ENCODE measurements at places on chromosomes 7 and 10.
A peak's percentile ranks its signal among the peaks of the same experiment; 100 is the strongest.

GRCh38 chr7:39413636-39414223 is 152.5 kb upstream of the YAE1 start:
- no peak for DNase-seq

DNA sequence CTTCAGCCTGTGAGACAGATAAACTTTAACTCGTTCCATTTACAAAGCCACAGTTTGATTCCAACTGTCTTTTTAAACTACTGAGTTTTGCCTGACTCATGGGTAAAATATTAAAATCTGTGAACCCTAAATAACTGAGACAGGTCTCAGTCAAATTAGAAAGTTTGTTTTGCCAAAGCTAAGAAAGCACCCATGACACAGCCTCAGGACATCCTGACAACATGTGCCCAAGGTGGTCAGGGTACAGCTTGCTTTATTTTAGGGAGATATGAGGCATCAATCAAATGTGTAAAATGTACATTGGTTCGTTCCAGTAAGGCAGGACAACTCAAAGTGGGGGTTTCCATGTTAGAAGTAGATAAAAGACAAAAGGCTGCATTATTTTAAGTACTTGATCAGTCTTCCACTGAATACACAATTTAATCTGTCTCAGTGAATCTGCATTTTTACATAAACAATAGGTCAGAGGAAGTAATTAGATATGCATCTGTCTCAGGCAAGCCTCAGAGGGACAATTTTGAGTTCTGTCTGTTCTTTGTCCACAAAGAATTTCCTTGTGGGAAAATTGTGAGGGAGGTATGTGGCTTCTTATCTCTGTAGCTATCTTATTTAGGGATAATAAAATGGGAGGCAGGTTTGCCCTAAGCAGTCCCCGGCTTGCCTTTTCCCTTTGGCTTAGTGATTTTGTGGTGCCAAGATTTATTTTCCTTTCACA is 11.0 kb upstream of the PIP start:
- DNase-seq = no peak

- DNase-seq = no peak
Measured at GRCh38 chr10:46264737-46265368, 21.9 kb upstream of the ANTXRL start.

- no peak for DNase-seq
Measured at GRCh38 chr7:31747553-31747952, 60.5 kb downstream of the PPP1R17 start.

DNA sequence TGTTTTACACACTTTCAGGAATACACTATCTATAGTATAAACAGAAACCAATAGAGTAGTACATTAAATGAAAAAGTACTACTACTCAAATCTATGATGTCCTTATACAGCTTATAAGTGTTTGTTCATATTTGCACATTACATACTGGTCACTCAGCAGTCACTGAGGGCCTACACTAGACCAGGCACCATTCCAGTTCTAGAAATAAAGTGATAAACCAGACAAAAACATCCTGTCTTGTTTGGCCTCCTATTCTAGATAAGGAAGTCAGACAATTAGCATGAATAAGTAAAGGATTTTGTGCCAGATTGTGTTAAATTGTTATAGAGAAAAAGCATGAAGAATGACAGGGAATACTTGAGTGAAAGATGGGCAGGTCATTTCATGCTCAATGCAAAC is 219.0 kb downstream of the CRPPA start:
- no peak for DNase-seq

GRCh38 chr7:45187089-45187945 is 29.7 kb downstream of the RAMP3 start:
- no peak for DNase-seq

DNA sequence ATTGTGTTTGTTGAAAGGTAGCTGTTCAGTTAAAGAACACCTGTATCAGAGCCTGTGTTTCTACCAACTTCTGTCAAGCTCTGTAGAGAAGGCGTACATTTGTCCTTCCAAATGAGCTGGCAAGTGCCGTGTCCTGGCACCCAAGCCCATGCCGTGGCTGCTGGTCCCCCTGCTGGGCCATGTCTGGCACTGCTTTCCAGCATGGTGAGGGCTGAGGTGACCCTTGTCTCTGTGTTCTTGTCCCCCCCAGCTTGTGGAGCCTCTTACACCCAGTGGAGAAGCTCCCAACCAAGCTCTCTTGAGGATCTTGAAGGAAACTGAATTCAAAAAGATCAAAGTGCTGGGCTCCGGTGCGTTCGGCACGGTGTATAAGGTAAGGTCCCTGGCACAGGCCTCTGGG is 154.9 kb downstream of the EGFR start:
- no peak for DNase-seq

- no peak for DNase-seq
Measured at GRCh38 chr10:74598891-74599566, 227.4 kb upstream of the KAT6B start.

DNA sequence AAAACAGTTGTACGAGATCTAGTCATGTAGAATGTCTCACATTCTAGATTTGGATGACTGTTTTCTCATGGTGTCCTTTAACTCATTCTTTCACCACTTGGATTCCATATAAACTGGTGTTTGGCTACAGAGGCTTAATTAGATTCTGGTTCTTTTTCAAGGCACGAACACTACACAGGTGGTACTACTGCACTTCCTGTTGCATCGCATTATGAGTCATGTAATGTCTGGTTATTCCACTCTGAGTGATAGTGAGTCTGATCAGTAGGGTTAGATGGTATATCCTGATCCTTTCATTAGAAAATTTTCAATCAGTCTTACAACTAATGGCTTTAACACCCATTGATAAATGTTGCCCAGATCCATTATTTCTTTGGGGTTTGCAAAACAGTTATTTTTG is 11.2 kb upstream of the AKAP9 start:
- DNase-seq = no peak

DNA sequence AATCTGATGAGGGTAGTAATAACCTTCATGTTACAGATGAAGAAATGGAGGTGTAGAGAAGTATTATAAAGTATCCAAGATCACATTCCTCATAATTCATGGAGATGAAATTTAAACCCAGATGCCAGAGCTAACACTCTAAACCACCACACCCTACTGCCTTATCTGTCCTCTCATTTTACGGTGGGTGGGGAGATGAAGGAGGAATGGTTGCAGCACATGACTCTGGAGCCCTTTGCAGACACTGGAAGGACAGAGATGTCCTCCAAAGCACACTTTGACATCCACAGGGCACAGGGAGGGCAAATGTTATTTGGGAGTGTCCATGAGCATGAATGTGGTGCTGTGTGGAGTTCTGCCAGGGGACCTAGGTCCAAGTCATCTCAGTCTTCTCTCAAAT is 1.1 kb downstream of the PLEKHS1 start:
- DNase-seq = no peak

DNA sequence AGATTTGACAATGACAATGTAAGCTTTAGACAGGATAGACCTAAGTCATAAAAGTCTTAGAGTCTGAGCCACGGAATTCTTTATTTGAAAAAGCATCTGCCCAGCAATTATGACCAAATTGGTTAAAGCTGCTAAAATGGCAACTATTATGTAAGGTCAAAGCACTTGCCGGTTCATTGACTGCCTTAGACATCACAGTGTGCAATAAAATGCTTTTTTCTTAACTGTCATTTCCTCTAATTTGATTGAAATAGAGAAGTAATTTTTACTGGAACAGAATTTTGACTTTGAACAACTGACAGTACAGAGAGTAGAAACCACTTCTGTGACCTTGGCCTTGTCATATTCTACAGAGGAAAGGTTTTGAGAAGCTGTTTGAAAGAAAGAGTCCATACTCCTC is 142.9 kb downstream of the THSD7A start:
- no peak for DNase-seq

- peak; percentile 60 for DNase-seq
Measured at GRCh38 chr7:23261843-23262452, 15.4 kb downstream of the GPNMB start.

DNA sequence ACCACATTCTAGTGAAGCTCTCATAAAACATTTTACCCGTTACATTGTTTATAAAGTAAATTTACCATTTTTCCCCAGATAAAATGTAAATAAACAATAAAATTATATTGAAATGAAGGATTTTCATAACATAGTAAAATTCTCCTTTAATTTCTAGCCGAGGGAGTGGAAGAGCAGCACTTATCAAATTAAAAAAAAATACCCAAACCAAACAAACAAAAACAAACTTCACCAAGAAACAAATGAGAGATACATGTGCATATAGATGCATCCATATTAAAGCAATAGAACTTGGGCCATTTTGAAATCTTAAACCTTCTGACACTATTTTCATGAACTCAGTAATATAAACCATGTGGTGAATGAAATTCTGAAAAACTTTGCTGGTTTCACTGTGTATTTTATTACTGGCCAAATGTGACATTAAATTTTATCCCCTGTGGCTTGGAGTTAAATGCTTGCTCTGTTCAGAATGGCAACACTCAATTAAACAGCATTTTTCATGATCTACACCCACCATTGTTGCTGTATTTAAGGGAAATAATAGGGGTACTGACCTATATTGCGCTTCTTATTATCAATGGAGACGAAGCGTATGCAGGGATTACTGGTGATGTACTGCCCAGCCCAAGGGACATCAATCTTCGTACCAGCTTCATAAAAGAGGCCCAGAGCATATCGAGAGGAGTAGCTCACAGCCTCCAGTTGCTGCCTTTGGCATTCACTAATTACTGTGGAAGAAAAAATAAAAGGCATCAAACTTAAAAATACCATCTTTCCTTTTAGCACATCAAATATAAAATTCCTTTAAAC is 220.9 kb downstream of the RNLS start:
- DNase-seq = no peak

DNA sequence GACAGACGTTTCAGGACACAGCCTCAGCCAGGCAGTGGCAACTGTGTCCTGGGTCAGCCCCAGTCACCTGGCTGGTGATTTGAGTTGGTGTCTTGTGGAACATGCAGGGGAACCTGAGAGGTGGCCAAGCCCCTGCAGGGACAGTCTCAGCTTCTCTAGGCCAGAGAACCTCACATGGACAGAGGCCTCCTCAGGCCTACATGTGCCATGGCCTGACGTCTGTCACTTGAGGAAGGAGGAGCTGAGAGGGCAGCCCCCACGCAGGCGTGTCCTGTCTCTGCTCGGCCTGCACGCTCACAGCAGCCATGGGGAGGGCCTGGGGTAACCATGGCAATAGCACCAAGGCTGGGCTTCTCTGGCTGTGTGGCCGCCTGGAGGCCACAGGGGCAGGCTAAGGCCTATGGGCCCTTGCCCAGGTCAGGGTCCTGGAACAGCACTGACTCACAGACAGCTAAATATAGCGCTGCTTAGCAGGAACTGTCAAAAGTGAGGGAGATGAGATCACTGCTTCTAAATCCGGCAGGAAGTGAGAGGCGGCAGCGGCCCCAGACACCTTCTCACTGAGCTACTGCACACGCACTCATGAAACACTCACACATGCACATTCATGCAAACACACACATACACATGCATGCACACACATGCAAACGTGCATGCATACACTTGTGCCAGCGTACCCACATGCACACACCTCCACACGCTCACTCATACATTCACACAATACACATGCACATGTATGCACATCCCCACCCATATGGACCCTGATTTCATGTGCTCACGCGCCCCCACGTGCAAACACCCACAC is 57.0 kb downstream of the YKT6 start:
- peak; percentile 28 for DNase-seq

DNA sequence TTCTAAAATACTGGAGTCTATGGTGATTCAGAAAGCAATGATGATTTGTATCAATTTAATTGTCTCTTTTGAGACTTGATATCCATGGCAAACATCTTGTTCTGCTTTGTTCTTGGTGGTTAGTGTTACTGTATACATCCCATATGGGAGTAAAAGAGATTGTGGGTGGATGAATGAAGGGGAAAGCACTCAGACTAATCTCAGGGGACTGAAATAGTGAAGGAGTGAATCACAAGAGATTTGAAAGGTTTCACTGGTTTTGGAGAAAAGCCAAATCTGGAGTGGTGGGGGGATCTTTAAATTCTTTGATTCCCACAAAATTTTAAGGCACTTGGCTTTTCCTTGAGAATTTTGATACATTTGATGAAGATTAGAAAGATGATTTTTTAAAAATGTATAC is 369.4 kb downstream of the INHBA start:
- no peak for DNase-seq

DNA sequence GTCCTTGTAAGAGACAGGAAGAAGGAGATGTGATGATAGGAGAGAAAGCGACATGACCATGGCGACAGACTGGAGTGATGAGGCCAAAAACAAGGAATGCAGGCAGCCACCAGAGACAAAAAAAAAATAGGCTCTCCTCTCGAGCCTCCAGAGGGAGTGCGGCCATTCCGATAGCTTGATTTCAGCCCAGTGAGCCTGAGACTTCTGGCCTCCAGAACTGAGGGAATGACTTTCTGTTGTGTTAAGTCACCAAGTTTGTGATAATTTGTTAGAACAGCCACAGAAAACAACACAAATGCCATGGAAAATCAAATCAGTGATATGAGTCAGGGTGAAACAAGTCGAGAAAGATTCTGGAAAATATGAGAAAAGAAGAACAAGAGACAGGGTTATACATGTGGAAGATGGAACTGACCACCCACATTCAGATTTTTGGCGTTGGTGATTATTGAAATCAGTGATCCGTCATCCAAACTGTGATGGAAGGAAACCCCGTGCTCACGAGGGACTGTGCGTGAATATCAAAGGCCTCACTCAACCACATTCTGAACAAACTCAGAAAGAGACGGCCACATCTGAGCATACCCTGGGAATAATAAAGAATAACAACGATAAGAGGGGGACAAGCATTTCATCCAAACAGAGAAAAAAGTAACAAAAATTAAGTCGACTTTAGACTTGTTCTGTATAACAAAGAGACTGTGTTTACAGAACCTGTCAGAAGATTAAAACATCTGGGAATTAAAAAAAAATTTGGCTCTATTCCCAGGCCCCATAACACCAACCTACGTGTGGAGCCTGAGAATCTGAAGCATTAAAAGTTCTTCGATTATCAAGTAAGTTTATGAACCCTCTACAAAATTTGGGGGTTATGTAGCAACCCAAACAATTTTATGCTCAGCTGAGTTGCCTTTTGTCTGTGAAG is 72.1 kb downstream of the EEPD1 start:
- no peak for DNase-seq

- no peak for DNase-seq
Measured at GRCh38 chr10:120209124-120209762, 247.8 kb upstream of the PLPP4 start.

- no peak for DNase-seq
Measured at GRCh38 chr10:101485681-101486554, 102.1 kb downstream of the POLL start.

All from CD8-positive, alpha-beta memory T cell (primary cell).